GM18507 (cell line): ENCODE measurements at places on chromosomes 4 and X.

- no peak for DNase-seq
Measured at GRCh38 chrX:74529311-74529710, 85.1 kb downstream of the RLIM start.

GRCh38 chrX:12615061-12615460 is 176.2 kb upstream of the PRPS2 start:
- DNase-seq: no peak

DNA sequence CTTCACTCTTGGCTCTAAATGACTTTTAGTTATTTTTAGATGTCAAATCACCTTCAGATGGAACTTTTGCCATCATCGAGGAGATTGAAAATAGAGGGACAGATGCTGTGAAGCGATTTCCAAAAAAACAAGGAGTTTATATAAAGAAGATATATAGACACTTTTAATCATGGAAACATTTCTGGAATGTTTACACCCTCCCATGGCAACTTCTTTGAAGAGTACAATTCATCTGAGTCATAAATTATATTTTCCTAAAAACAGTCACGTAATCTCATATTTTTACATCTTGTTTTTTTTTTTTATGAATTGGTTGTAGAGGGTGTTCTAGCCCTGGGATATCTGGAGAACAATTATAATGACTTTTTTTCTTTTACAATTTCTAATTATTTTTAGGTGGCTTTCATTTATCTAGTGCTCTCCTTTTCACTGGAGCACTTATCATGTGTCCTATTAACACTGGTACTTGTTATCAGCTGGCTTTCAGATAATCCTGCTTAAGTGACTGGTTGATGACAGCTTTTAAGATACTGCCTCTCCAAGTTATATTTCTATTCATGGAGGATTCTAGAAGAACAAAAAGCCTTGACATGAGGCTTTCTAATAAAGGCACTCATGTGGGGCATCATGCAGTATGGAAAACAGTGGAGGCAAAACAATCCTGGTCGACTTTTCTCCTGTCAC is 24.9 kb downstream of the PCDH7 start:
- DNase-seq: no peak

GRCh38 chr4:110475881-110476818 is at the start of gene ENPEP:
TSS of gene ENPEP (plus strand) at chr4:110476155. CDS start at chr4:110476415, 260 bp downstream.
- no peak for DNase-seq

DNA sequence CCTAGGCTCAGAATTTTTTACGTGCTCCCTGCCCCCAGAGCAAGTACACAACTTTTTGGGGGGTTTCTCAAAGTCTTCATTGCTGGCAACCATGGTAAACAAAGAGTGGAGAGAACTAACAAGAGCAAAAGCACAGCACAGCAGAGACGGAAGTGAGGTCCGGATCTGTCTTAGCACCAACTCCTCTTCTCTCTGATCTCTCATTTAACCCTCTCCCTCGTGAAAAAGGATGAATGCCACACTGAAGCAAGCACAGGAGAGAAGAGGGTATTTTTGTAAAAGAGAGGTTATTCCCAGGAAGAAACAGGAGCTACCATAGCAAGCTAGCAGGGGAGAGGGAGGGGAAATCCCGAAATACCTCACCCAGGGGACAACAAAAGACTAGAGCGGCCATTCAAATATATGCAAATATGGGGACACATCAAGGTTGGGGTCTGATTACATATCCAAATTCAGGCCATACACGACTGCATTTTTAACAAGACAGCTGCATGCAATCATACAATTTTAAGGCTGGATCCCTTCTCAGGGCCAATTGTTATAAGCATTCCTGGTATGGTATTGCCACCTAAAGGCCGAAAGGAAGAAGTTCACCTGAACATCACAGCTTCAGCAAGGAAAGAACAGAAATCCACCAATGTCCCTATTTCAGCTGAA is 46.6 kb downstream of the CD40LG start:
- DNase-seq: no peak

GRCh38 chrX:152907084-152907651 is 9.3 kb downstream of the ZNF185 start:
- no peak for DNase-seq

- no peak for DNase-seq
Measured at GRCh38 chrX:136780763-136781162, at the start of gene ARHGEF6. TSS of gene ARHGEF6 (minus strand) at chrX:136780932. CDS start at chrX:136780882, 50 bp downstream.
